Stimulated activated CD4-positive, alpha-beta T cell treated with anti-CD3 and anti-CD28 coated beads, Interleukin-4, amount 100 ng/mL, for 4 hours (primary cell): ENCODE measurements at places on chromosomes 4 and X.
A peak's percentile ranks its signal among the peaks of the same experiment; 100 is the strongest.

DNA sequence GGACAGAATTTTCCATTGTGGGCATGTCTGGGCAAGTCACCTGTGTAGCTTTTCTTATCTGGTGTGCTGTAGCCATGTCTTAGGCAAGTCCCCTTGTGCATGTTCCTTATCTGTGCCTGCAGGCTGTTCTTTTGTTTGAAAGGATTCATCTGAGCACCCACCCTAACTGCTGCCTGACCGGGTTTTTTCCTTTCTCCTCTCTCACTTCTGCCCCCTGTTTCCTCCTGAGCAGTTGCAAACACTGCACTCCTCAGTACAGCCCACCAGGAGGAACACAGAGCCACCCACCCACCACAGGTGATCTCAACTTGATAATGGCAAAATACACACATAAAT lies 29.2 kb upstream of the IL9R start:
- DNase-seq, result no peak

DNA sequence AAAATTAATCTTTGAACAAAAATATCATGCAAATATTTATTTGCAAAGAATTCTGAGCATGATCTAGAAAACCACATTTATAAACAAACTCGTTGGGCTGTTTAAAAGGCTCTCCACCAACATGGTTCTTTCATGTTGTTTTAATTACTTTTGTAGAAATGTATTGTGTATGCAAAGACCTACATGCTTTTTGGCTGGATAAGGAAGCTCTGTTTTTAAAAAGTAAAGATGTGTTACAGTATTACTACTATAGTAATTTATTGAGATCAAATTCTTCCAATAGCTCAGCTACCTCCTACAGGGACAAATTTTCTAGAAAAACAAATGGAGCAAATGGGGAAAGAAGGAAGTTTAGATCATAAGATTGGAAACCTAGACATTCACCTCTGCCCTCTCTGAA lies 177.5 kb upstream of the TTC29 start:
- no peak for DNase-seq

GRCh38 chr4:73741031-73741749 lies 821 bp downstream of the CXCL8 start:
- DNase-seq, result no peak

- no peak for DNase-seq
These were observed 2.9 kb upstream of the SPRY1 start for GRCh38 chr4:123393721-123394120.

GRCh38 chr4:9931146-9931545 lies 90.2 kb downstream of the SLC2A9 start:
- no peak for DNase-seq

- no peak for DNase-seq
These were observed 19.2 kb downstream of the RFC1 start for GRCh38 chr4:39346856-39347519.

DNA sequence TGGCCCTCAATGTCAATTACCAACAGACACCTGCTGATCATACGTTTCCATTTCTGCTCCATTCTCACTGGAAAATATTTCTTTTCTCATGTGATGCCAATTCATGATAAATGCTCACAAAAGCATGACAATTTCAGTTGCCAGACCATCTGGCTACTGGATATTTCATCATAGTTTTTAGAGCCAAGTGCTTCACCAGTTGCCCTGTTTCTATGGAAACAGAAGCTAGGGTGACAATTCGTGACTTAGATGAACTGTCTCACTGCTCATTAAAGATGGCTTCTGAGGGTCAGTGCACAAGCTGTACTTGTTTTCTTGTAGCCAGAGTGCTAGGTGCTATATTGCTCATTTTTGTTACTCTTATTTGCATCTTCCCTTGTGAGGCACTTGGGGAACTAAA lies 184.9 kb downstream of the COMMD8 start:
- DNase-seq, result no peak

GRCh38 chr4:6340446-6341015 lies 70.9 kb downstream of the WFS1 start:
- DNase-seq, result no peak

GRCh38 chr4:165514739-165515138 lies 135.9 kb downstream of the CPE start:
- no peak for DNase-seq

GRCh38 chrX:111407948-111408347 lies 4.0 kb downstream of the DCX start:
- no peak for DNase-seq

DNA sequence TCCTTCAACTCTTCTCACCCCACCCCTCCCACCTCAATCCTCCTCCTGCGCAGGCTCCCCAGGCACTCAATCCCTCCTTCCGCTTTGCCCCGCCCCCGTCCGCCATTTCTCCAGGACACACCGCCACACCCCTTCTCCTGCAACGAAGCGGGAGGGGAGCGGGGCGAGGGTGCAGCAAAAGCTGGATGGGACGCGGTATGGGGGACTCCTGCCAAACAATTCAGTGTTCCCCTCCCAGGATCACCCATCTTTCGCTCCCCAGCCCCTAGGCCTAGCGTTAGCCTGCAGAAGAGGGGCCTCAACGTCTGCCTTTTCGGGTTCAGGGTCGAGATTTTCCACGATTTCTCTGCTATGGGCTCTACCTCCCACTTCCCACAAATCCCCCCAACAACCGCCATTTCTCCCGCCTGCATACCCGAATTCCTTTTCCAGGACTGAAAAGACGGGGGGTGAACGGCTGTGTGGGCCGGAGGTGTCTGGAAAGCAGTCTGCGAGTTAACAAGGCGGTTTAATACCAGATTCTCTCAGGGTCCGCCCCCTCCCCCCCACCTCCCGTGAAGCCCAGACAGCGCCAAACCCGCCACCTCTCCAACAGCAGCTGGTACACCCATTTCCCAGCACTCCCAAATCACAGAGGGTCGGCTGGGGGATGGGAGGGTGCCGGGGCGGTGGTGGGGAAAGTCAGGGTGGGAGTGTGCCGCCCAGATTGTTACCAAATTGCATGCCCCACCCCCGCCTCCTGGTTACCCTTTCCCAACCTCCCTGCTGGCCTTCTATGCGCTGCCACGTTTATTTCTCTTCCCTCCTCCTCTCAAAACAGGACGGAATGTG lies 774 bp downstream of the ARMCX2 start:
- DNase-seq, result peak; percentile 43

GRCh38 chr4:139658185-139658584 lies 7.4 kb upstream of the MGST2 start:
- no peak for DNase-seq

DNA sequence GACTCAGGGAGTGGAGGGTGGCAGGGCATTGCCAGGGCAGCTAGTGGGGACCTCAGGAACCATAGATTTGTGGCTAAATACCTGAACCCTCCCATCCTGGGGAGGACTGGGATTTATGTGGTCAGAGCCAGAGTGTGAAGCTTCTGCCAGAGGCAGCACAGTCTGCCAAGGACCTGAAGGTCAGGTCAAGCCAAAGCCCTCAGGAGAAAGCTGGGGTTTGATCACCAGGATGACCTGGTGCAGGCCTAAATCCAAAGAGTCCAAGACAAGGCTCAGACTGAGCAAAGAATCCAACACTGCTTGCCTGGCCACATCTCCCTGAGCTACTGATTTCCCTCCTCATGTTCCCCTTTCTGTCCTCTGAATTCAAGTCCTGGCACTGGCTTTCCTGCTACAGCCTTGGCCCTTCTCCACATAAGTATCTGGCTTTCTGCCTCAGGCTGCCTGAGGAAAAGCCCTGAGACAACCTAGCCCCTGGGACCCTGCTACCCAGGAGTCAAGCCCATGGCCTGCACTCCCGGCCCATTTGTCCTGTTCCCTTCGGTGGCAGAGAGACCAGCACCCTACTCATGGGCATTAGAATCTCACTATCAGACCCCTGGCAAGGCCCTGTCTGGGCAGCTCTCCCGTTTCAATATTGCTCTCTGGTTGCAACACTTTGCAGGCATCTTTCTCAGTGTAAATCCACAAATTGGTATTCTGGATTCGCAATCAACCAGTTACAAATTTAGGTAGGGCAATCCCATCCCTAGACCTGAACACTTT lies 39.3 kb upstream of the SLC25A43 start:
- DNase-seq, result no peak

DNA sequence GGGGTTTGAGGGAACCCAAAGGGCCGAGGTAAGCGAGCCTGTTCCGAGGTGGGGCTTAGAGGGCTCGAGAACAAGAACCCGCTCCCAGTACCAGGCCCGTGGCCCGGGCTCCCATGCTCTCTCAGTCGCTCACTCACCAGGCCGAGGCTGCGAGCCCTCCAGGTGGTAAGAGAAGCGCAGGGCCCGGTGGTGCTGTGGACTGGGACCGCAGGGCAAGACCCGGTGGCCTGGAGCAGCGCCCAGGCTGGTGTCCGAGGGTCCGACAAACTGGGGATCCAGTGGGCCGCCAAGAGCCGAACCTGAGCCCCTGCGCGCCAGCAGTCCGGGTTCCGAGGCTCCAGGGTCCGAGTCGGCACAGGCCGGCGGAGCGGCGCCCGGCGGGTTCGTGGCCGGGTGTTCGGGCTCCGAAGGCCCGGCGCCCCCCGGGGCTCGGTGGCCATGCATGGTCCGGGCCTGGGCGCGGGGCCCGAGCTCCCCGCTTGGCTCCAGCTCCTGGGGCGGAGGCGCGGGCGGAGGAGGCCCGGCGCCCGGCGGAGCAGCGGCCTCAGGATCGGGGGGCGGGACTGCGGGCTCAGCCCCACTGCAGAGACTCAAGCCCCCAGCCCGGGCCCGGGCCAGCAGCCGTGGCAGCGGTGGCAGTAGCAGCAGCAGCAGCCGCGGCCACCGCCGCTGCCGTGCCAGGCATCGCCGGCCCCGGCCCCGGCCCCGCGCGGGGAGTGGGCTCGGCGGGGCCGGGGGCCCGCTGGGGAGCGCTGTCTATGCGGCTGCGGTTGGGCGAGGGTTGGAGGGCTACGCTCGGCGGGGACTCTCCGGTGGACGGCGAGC lies 833 bp downstream of the FGD1 start:
- DNase-seq, result no peak

GRCh38 chr4:148112231-148112982 lies 329.8 kb downstream of the NR3C2 start:
- no peak for DNase-seq

GRCh38 chrX:67780694-67781109 lies 236.9 kb downstream of the AR start:
- DNase-seq, result no peak

DNA sequence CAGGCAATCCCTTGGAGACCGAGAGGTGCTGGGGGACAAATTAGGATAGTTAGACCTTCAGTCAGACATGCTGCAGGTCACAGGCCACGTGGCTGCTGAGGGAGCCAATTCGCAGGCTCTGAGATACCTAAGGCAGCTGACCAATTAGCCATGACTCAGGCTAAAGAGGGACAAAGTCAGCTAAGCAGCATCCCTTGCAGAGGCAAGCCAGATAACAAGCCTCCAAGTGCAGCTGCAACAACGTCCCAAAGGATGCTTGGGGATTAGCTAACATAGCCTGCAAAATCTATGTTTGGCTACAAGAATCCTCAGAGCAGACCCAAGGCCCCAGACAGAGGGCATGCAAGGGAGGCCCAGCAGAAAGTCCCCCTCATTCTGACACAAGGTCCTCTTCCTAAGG lies 93.5 kb downstream of the SEL1L3 start:
- DNase-seq, result no peak

- DNase-seq, result no peak
These were observed 46.4 kb downstream of the KDR start for GRCh38 chr4:55078987-55079386.

DNA sequence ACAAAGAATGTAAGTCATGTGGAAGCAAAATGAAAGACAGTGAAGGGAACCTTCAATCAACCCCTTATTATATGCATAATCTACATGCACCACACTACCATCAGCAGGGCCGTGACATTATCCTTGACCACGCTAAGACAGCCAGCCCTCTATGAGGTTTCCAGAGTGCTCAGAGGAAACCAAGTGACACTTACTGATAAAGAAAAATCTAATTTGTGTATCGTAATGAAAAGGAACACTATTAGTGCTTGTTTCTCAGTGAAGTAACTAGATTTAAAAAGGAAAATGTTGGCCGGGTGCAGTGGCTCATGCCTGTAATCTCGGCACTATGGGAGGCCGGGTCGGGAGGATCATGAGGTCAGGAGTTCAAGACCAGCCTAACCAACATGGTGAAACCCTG lies 56.4 kb downstream of the ABCG2 start:
- no peak for DNase-seq

- DNase-seq, result no peak
These were observed 114.1 kb upstream of the STX18 start for GRCh38 chr4:4655901-4656300.

DNA sequence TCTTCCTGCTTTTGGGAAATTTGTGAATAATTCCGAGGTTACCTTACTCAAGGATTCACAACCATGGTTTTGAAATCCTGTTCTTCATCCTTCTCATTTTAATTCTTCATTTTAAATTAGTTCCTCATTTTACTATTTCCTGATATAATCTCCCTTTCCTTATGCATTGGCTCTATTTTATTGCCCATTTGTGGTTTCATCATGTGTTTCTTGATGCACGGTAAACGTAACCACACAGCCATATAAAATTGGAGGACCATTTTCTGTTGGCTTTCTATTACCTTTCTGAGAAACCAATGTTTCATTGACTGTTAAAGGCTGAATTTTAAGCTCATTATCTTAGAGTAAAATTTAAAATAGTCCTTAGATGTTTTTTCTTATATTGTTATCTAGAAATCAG lies 100.3 kb upstream of the NDST4 start:
- DNase-seq, result no peak

GRCh38 chrX:71989768-71990426 lies 79.3 kb downstream of the NHSL2 start:
- no peak for DNase-seq

DNA sequence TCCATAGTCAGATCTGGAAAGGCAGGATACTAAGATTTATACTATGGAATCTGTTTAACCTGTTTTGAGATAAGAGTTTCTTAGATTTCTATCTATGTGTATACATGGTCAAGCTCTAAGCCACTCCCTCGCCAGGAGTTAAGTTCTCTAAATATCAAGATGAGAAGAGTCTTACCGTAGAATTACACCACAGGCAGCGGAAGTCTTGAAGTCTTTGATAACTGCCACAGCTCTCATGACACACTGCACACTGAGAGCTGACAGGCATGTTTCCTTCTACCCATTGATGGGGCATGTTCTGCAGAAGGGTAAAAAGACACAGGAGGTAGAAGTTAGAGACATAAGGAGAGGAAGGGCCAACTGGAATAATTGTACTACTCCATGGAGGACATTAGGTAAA lies 67.7 kb downstream of the DGKK start:
- no peak for DNase-seq

- DNase-seq, result no peak
These were observed 491.9 kb downstream of the MID1IP1 start for GRCh38 chrX:39293203-39293602.

DNA sequence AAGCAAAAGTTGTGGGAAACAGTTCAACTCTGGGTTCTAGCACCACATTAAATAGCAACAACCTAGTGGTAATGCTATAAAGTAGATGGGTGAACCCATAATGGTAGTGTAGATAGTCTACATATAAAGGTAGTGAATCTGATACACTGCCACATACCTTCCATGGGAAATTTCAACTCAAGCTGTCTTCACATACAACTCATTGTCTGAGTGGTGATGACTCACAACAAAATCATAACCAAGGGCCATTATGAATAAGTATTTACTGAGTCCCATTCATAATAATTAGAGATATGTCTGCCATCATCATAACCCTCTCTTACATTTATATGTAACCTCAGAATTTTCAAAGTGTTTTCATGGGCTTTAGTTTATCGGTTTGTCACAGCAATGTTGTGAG lies 34.8 kb downstream of the EGF start:
- DNase-seq, result no peak

GRCh38 chr4:162706632-162707031 lies 460.1 kb downstream of the NAF1 start:
- no peak for DNase-seq

- DNase-seq, result peak; percentile 1
These were observed 382.8 kb downstream of the KLHL4 start for GRCh38 chrX:87900320-87900908.
